SK-N-MC (cell line): ENCODE measurements at places on chromosomes 12 and 14.

- no peak for DNase-seq
Measured at GRCh38 chr12:39886106-39886505, 219.8 kb downstream of the SLC2A13 start.

DNA sequence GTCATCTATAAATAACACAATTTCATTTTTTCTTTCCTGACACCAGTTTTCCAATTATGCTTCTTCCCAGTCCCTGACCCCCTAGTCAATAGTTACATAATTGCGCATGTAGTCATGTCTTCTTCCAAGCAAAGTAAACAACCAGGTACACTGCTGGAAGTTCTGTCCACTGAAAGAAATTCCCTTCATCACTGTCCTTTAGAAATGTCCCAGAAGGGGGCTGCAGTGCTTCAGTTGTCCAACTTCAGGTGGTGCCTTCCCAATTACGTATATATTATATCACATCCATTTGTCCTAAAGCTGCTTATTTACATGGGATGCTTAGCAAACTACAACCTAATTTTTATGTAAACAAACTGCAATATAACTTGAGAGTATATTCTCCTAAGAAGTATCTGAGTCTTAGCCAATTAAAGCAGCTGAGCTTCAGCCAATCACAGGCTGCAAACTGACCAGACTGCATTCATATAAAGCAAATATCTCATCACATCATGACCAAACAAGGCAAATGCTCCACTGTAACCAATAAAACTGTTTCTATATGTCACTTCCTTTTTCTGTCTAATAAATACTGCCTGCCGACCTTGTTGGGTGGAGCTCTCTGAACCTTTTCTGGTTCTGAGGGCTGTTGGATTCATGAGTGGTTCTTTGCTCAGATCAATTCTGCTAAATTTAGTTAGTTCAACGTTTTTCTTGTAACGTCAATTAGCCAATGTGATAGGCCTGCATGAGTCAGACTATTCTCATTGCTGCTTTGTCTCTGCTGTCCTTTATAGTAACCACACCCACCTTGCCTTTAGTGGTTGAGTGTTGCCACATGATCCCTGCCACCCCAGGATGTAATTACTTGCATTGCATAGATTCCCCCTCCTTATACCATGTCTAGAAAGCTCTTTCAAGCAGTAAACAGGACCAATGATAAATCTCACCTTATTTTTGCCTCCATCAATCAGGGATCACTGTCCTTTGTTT is 239.3 kb downstream of the ALG10B start:
- DNase-seq, result no peak

DNA sequence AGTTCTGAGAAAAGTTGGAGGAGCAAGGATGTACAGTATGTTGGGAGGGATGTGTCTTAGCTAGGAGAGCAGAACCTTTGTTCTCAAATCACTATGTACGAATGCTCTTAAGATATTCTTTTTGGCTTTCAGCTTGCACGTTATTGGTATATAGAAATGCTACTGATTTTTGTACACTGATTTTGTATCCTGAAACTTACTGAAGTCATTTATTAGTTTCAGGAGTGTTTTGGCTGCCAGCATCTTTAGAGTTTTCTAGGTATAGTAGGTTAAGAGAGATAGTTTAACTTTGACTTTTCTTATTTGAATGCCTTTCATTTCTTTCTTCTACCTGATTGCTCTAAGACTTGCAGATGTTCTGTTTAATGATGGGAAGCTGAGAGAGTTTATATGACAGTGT is 442.8 kb upstream of the FBXO33 start:
- no peak for DNase-seq

- no peak for DNase-seq
Measured at GRCh38 chr14:56159066-56159465, 40.9 kb downstream of the PELI2 start.

GRCh38 chr14:90724866-90725265 is 91.4 kb downstream of the TTC7B start:
- DNase-seq, result no peak

DNA sequence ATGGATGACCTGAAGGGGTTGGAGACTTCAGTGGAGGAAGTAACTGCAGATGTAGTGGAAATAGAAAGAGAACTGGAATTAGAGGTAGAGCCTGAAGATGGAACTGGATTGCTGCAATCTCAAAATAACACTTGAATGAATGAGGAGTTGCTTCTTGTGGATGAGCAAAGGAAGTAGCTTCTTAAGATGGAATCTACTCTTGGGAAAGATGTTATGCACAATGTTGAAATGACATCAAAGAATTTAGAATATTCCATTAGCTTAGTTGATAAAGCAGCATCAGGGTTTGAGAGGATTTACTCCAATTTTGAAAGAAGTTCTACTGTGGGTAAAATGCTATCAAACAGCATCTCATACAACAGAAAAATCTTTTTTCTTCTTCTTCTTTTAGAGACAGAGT is 186.4 kb upstream of the PRKD1 start:
- DNase-seq, result no peak

- DNase-seq, result no peak
Measured at GRCh38 chr12:77062846-77063461, 2.4 kb downstream of the E2F7 start.

DNA sequence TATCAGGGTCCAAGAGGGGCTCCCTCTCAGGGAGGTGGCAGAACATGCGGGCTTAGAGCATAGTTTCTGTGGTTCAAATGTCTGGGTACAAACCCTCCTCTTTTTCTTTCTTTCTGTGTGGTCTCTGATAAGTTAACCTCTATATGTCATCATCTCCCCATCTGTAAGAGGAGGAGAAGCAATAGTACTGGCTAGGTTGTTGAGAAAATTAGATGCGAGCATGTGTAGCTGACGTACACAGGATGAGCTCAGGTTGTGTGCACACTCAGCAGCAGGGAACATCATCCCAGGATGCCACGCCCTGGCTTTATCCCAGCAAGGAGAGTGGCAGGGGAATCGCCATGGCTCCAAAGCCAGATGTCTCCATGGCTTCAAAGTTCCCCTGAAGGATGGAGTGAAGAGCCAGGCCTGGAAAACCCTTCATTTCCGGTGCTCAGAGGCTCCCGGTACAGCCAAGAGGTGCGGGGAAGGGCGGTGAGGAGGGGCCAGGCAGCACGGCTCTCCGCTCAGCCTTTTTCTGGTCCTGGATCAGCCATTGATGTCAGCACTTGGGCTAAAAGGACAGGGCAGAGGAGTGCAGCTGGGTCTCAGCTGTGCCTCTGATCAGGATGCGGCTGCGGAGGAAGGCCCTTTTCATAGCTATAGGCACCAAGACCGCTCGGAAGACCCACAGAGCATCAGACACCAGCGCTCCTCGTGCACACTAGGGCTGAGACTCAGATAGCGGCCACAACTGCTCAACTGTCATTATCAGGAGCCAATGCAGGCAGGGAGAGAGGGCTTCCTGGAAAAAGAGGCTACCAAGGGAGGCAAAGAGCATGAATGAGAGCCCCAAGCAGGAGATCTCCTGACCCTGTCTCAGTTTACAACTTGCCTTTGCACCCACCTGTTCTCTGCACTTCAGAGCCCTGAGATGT is 41.5 kb downstream of the ARL6IP4 start:
- no peak for DNase-seq

DNA sequence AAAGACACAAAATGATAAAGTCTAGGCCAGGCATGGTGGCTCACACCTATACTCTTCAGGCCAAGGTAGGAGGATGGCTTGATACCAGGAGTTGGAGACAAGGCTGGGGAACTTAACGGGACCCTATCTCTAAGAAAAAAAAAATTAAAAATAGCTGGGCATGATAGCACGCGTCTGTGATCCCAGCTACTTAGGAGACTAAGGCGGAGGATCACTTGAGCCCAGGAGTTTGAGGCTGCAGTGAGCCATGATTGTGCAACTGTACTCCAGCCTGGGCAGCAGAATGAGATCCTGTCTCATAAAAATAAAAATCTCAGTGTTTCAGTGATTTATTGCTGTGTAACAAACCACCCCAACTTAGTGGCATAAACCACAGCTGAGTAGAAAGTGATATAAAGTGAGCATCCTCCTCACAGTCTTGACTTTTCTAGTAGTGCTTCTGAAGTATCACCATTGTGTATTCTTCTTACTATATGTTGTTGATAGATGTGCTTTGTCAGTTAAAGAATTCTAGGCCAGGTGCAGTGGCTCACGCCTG is 10.6 kb upstream of the ATF1 start:
- DNase-seq, result no peak

- DNase-seq, result no peak
Measured at GRCh38 chr12:20508359-20508758, 140.0 kb downstream of the PDE3A start.

DNA sequence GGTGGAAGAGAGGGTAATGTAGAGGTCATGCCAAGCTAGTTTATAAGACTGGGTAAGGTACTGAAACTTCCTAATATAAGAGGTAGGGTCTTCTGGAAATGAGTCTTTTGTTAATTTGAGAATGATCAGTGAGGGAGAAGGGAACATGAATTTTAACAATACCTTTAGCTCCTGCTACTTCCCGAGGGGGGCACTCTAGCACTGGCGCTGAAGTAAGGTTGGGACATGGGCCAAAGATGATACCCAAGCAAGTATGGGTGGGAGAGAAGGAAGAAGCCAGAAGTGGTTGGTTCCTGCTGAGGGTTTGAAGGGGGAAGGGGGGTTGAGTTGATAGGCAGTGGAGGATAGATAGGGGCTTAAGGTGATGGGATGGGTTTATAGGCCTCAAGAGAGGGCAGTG is 32.3 kb upstream of the RNASE1 start:
- no peak for DNase-seq

GRCh38 chr14:99094901-99095300 is 177.1 kb downstream of the BCL11B start:
- no peak for DNase-seq

- no peak for DNase-seq
Measured at GRCh38 chr12:130633771-130634170, 82.3 kb downstream of the RIMBP2 start.

DNA sequence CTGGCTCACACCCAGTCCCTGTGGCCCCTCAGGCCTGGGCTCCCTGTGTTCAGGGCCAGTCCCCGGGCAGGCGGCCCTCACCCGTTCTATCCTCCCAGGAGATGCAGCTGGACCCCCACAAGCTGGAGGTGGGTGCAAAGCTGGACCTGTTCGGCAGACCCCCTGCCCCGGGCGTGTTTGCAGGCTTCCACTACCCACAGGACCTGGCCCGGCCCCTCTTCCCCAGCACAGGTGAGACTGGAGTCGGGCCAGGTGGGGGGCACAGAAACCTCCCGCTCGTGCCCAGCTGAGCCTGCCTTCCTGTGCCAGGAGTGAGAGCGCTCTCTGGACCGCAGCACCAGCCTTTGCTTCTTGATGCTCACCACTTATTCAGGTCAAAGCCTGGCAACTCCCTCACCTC is 33.7 kb downstream of the LRCOL1 start:
- no peak for DNase-seq
